ENCODE measurements at places on chromosomes 4 and X. TPM values are rescaled to one million over a fixed set of nuclear protein-coding genes. Genes with fewer than 3 reads are reported as not detected.

DNA sequence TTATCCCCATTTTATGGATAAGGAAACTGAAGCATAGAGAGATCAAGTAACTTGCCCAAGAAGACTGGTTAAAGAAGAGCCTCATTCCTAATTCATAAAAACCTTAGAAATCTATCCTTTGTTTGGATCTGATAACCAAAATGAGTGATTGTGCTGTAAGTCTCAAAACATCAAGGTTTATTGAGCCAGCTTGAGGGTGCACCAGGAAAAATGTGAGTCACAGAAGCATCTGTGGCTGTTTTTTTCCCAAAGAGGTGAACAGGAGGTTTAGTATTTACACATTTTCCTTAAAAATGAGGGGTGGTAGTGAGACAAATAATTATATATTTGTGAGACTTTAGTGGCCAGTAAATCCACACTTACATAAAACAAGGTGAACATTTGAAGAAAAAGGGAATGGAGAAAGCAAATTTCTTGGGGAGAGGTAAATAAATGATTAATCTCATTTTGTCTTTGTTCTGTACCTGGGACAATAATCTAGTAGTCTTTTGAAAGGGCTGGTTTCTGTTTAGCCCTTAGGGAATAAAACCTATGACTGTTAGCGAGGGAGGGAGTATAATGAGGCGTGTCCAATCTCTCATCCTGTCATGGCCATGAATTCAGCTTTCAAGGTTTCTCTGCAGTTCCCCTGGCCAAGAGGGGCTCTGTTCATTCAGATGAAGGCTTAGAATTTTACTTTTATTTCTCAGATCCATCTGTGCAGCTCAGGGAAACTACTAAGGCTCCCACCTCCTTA, 12.2 kb upstream of the FMR1 start:
- no peak overlapping the region for H3K27ac ChIP-seq
- no peak overlapping the region for H3K4me3 ChIP-seq
- H3K27me3 ChIP-seq: no peaks in the 10 kb centered on the region
- H3K36me3 ChIP-seq: no peaks in the 10 kb centered on the region
- no peak for DNase-seq

- H3K27me3 ChIP-seq: no peaks in the 10 kb centered on the region
- no peak for DNase-seq
- H3K4me1 ChIP-seq: peaks cover 17% of the 10 kb centered on the region
- H3K27ac ChIP-seq: peak overlapping the region; percentile 88
These were observed 675 bp downstream of the PRIMPOL start for GRCh38 chr4:184649971-184650855.

GRCh38 chr4:2402048-2402842, 16.2 kb downstream of the ZFYVE28 start:
- H3K27ac ChIP-seq: no peak overlapping the region
- H3K36me3 ChIP-seq: peaks cover 8% of the 10 kb centered on the region
- no peaks in the 10 kb centered on the region for H3K27me3 ChIP-seq
- no peak overlapping the region for H3K4me3 ChIP-seq
- H3K4me1 ChIP-seq: peaks cover 72% of the 10 kb centered on the region

GRCh38 chr4:38226170-38226569, 266.0 kb downstream of the PTTG2 start:
- H3K36me3 ChIP-seq: no peaks in the 10 kb centered on the region
- H3K4me3 ChIP-seq: no peak overlapping the region
- peaks cover 10% of the 10 kb centered on the region for H3K4me1 ChIP-seq
- no peaks in the 10 kb centered on the region for H3K27me3 ChIP-seq

The NPNT gene
- 0.20 TPM for total RNA-seq
